ENCODE measurements at places on chromosomes 12 and 14.
A peak's percentile ranks its signal among the peaks of the same experiment; 100 is the strongest.

GRCh38 chr12:47741340-47741703 lies 16.0 kb upstream of the ENDOU start:
- DNase-seq = peak; percentile 66

- DNase-seq = no peak
Measured at GRCh38 chr12:87982208-87982607, 47.0 kb downstream of the C12orf50 start.

GRCh38 chr12:87336814-87337336 lies 692.3 kb downstream of the C12orf50 start:
- no peak for DNase-seq

- DNase-seq = peak; percentile 58
Measured at GRCh38 chr12:113185180-113186032, at the start of the genes DDX54 and RITA1. DDX54 (minus strand) TSS chr12:113185478; CDS start chr12:113185451, 27 bp downstream. RITA1 (plus strand) TSS chr12:113185721; CDS start chr12:113186747, 1,026 bp downstream.

GRCh38 chr14:44782775-44783238 lies 178.9 kb downstream of the KLHL28 start:
- no peak for DNase-seq

DNA sequence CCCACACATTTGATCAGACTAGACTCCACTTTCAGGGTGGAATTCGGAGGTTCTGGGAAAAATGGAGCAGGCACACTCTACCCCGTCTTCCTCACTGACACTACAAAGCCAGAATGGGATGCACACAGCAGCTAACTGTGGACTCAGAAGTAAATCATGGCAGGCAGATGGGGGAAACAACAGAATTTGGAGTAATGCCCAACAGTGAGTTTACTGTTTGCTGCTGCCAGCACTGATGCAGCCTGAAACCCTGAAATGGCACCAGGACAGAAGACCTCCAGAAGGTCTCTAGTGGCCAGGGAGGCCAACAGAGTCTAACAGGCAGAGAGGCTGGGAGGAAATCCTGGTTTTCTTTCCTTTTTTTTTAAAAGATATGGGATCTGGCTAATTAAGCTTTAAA lies 24.6 kb downstream of the KCTD10 start:
- no peak for DNase-seq

- DNase-seq = peak; percentile 80
Measured at GRCh38 chr12:56839915-56840325, 76.8 kb downstream of the HSD17B6 start.

DNA sequence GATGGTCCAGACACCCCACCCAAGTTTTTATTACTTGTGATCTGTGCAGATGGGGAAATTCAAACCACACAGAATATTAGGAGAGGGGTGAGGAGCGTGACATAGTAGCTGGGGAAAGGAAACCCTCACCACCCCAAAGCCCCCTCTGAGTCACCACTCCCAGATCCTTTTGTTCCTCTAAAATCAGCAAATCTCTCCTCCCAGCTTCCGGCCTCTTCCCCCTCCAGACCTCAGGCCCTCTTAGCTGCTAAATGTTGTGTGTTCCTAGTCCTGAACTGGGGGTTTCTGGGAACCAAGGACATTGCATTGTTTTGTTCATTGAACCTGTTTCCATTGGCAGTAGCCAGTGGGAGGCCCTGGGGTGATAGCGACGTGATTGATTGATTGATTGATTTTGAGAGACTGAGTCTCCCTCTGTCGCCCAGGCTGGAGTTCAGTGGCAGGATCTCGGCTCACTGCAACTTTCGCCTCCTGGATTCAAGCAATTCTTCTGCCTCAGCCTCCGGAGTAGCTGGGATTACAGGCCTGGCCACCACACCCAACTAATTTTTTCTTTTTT lies 5.9 kb upstream of the ORAI1 start:
- peak; percentile 17 for DNase-seq

- no peak for DNase-seq
Measured at GRCh38 chr14:104227806-104228205, 89.4 kb downstream of the KIF26A start.

DNA sequence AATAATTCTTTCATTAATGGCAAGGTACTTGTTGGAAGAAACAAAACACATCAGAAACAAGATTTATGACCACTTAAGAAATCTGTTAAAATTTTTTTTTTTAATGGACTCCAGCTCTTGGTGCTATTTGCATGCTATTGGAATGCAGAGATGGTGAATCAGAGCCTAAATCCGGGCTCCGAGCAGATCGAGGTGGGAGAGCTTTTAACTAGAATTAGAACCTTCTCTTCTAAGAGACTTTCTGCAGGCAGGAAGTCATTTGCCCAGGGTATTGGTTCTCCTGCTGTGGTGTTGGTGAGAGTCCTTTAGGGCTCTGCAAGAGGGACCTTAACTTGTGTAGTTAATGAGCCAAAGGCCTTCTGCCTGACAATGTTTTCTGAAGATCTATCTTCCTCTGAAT lies 419.4 kb downstream of the SNAPC1 start:
- no peak for DNase-seq

- peak; percentile 38 for DNase-seq
Measured at GRCh38 chr14:34874386-34875030, 652 bp downstream of the BAZ1A start.

GRCh38 chr12:48203192-48203591 lies at the start of gene OR10AD1:
OR10AD1 (minus strand) TSS chr12:48203292; CDS start chr12:48203292, 0 bp downstream.
- DNase-seq = no peak

GRCh38 chr12:47021298-47021697 lies 58.1 kb upstream of the PCED1B start:
- peak; percentile 49 for DNase-seq

GRCh38 chr12:47736877-47737676 lies 11.8 kb upstream of the ENDOU start:
- DNase-seq = no peak

DNA sequence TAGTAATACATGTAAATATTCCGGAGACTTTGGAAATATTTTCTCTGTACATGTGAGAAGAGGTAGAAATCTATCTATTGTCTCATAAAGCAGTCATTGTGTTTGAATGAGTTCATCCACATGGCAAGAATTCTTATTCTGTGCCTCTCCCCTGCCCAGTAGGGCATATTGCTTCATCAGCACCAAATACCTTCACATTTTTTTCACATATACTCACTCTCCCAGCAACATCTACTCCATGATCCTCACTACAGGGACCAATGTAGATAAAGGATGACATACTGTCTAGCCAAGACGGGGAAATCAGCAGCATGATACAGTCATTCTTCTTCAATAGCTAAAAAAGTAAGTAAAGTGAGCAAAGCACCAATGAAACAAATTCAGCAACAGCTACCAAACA lies 1.3 kb upstream of the TAS2R14 start:
- DNase-seq = no peak

GRCh38 chr14:51394804-51395203 lies 154.8 kb downstream of the TMX1 start:
- no peak for DNase-seq

DNA sequence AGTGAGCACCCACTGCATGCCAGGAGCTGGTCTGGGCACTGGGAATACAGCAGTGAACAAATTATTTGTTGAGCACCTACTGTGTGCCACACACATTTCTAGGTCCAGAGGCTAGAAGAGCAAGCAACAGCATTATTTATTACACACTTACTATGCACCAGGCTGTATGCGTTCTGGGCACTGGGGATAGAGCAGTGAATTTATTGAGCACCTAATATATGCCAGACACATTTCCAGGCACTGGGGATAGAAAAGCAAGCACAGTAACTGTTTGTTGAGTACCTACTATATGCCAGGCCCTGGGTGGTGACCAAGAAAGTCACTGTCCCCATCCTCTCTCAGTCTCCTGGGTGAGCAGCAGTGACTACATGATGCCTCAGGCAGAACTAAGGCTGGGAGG lies 107.5 kb upstream of the NCOR2 start:
- DNase-seq = no peak

DNA sequence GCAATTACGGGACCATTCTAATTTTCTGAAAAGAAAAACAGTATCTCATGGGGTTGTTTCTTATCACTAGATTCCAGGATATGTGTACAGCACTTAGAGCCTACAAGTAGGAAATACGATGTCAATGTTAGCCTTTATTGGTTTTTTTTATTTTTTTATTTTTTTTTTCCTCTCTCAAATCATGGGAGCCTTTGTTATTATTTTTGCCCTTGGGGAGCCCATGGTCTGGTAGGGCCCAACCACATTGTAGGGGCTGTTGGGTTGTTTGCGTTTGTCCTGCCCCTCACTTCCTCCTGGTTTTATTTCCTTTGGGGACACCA lies 5.9 kb downstream of the MORN3 start:
- no peak for DNase-seq

- DNase-seq = no peak
Measured at GRCh38 chr14:91004987-91005386, 55.5 kb downstream of the RPS6KA5 start.

- DNase-seq = no peak
Measured at GRCh38 chr14:101715210-101716076, 46.1 kb upstream of the PPP2R5C start.

DNA sequence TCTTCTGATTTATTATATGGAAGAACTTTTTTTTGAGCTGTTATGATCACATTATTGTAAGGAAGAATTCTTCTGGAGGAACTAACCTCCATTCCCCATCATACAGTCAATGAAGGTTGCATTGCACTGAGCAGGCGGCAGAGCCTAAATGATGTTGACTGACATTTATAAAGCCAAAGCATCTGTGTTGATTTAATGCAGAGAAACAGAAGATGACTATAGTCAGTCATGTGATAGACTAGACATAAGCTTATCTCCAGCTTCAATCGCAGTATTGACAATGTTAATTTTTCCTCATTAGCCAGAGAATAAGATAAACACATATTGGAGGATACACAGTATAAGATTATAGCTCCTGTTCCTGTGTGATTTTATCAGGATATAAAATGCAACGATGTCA lies 82.0 kb downstream of the PRICKLE1 start:
- no peak for DNase-seq

DNA sequence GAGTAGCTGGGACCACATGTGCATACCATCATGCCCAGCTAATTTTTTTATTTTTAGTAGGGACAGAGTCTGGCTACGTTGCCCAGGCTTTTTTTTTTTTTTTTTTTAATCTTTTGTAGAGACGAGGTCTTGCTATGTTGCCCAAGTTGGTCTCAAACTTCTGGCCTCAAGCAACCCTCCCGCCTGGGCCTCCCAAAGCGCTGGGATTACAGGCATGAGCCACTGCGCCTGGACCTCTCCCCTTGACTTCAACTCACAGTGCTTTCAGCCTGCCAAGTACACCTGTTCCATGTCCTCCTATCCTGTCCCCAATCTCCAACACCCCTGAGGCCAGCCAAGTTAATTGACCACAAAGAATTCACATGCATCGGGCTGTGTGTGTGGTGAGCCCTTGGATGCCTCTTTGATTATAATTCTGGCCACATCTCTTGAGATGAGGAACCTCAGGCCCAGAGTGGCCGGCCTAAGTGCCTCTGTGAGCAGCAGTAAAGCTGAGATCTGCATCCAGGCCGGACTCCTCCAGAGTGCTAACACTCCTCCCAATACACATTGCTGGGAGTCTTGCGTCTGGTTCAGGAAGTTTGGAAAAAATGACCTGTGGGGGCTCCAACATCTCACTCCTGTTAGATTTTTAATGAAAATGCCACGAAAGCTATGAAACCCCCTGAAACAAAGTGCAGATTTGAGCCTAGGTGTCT lies 6.8 kb downstream of the RAB35 start:
- DNase-seq = no peak

- DNase-seq = peak; percentile 50
Measured at GRCh38 chr12:2836574-2836973, 1.7 kb upstream of the NRIP2 start.

DNA sequence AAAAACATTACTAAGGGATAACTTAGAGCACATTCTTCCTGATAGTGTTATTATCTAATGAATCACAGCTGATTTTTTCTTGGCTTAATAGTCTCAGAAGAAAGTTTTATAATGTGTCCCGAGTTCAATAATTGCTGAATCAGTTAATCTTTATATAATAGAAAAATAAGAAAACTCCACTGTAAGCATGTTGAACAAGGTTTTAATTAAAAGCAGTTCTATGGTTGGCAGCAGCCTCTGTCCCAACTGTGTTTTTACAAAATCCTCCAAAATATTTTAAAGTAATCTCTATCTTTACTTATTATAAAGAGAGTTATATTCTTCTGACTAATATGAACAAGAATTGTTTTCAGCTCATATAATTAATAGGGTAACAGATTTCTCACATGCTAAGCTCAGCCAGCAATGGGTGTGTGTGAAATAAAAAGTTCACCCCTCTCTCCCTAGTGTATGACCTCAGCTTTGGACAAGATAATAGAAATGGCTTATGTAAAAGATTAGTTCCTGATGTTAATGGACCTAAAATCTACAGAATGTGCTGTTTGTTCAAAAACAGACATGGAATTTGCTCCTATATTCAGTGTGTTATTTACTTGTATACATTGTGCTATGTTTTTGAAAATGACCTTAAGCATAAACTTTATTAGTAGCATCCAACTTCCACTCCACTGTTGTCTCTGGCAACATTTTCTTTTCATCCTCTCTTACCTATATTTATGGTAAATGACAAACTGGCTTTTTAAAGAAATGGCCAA lies 67.1 kb upstream of the DCN start:
- no peak for DNase-seq

GRCh38 chr12:65948320-65949008 lies 124.2 kb downstream of the HMGA2 start:
- no peak for DNase-seq

- DNase-seq = no peak
Measured at GRCh38 chr12:78096909-78097597, 266.4 kb downstream of the NAV3 start.

GRCh38 chr14:78997811-78998210 lies 827.6 kb downstream of the NRXN3 start:
- no peak for DNase-seq

DNA sequence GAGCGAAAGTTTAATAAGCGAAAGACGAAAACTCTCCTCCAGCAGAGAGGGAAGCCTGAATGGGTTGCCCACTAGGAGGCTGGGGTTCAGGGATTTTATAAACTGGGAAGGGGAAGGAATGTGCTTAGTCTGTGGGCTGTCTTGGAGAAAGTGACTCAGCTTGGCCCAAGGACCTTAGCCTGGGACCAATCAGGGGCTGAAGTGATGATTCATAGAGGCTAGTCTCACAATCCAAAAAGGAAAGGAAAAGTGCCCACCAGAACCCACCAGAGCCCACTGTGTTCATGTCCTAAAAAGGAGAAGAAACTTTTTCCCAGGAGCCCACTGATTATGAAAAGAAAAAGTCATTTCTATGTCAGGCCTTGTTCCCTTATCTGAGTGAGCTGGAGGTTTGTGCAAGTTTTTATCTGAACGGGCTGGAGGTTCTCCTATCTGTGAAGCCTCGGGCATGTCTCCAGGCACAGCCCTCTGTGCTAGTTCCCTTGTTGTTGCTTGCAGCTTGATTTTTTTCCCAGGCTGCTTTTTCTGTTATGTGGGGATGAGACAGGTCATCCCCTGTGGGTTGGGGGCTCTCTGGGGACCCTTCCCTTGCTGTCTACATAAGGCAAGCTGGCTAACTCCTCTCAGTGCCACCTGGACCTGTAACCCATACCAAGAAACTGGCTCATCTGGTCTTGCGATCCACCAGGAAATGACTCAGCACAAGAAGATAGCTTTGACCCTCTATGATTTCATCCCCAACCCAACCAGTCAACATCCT lies 8.3 kb upstream of the GOLGA5 start:
- peak; percentile 76 for DNase-seq

- DNase-seq = no peak
Measured at GRCh38 chr12:24911271-24911791, 37.6 kb downstream of the BCAT1 start.

- no peak for DNase-seq
Measured at GRCh38 chr12:3185260-3185870, 108.2 kb downstream of the TSPAN9 start.

GRCh38 chr14:92789457-92790089 lies 4.5 kb upstream of the GOLGA5 start:
- DNase-seq = peak; percentile 25

All from inflammatory macrophage (primary cell).